ENCODE measurements at places on chromosomes 1 and 21. TPM values are rescaled to one million over a fixed set of nuclear protein-coding genes. Genes with fewer than 3 reads are reported as not detected.

CSF3R gene
- 0.15 TPM for total RNA-seq

MSH4 gene
- total RNA-seq, result 0.75 TPM

CD1E gene
- total RNA-seq, result not detected

EFNA1 gene
- total RNA-seq, result 80.4 TPM

ACTL8 gene
- not detected for total RNA-seq

KHDRBS1 gene
- 49.0 TPM for total RNA-seq

TRABD2B gene
- total RNA-seq, result 1.6 TPM

DYNLT5 gene
- total RNA-seq, result not detected

CALML6 gene
- total RNA-seq, result not detected

RNF207 gene
- 53.5 TPM for total RNA-seq

AK2 gene
- 272 TPM for total RNA-seq

GRCh38 chr1:81128079-81128478, 672.7 kb upstream of the ADGRL2 start:
- no peak for DNase-seq

DNA sequence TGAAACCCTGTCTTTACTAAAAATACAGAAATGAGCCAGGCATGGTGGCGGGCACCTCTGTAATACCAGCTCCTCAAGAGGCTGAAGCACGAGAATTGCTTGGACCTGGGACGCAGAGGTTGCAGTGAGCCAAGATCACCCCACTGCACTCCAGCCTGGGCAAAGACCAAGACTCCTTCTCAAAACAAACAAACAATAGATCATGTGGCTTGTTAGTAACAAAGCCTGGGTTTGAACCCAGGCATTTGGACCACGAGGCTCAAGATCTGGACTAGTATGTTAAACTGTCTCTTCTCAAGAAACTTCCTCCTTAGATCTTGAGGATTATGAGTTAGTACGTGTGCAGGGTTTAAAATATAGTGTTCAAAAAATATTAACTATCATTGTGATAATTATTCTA, 1.6 kb downstream of the INPP5B start:
- no peak for DNase-seq

- DNase-seq, result no peak
Measured at GRCh38 chr1:29658688-29659087, 422.4 kb downstream of the PTPRU start.

DNA sequence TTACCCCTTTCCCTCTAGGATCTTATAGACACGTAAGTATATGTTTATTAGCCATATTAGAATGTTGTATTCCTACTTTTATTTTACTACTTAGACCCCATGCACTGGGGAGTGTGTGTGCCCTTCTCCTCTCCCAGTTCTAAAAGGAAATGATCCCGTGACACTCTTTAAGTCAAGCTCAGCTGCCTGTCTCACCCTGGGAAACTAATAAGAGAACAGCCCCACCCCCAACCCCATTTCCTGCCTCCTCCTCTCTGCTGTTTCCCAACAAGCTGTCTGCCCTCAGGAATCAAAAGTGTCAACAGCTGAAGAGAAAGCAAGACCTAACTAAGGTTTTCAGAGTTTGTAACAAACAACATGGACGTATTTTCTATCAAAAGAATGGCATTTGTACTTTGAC, 92.6 kb upstream of the VAV3 start:
- DNase-seq, result peak; percentile 86

- DNase-seq, result no peak
Measured at GRCh38 chr1:184482136-184482535, 95.3 kb downstream of the C1orf21 start.

GRCh38 chr1:107935396-107936064, 29.4 kb downstream of the VAV3 start:
- DNase-seq, result peak; percentile 55

- no peak for DNase-seq
Measured at GRCh38 chr1:61921435-61921834, 179.2 kb downstream of the PATJ start.

DNA sequence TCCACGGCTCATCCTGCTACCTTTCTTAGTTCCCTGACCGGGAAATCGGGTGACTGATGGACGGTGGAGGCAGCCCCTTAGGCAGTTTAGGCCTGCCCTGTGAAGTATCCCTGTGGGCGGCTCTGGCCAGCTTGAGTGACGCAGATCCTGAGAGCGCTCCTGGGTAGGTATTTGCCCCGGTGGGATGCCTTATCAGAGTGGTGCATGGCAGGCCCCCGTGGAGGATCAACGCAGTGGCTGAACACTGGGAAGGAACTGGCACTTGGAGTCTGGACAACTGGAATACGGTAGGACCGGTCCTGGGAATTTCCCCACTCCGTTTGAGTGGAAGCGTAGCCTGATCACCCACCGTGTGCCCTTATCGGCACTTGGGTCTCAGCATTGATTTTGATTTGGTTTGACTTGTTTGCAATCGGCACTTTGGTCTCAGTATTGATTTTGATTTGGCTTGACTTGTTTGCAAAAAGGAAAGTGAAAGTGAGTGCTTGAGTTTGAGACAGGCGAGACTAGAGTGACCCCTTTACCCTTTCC, 15.2 kb downstream of the PLA2G2F start:
- no peak for DNase-seq

DNA sequence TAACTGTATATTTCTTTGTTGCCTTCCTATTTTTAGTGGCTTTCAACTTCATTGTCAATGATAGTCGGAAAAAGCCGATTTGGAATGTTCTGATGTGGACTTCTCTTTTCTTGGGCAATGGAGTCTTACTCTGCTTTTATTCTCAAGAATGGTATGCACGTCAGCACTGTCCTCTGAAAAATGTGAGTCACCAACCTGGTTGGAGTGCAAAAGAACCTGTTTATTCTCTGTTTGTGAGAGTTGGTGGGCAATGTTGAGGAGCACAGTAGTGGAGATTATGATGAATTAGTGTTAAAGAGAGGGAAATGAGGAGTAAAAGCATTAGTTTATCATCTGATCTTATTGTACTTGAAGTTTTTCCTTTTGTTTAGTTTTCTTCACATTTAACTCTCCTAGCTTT, 14.5 kb upstream of the AXDND1 start:
- DNase-seq, result no peak

DNA sequence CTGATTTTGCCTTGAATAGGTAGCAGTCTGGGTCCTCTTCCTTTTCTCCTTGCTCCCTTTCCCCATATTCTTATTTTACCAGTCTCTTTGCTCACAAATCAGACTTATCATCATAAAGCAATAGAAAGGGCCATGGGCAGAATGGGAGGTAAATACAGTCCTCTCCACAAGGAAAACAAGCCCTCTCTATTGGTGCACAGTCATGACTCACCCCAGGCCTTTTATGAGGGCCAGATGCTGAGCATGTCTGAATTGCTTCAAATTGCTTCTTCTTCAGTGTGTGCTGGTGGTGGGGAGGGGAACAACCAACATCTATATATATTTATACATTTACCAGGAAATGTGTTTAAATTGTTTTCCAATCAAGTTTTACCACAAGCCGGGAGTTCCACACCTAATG, 75.2 kb downstream of the GFI1 start:
- peak; percentile 19 for DNase-seq

GRCh38 chr1:89547563-89548116, 23.0 kb downstream of the LRRC8B start:
- peak; percentile 67 for DNase-seq

DNA sequence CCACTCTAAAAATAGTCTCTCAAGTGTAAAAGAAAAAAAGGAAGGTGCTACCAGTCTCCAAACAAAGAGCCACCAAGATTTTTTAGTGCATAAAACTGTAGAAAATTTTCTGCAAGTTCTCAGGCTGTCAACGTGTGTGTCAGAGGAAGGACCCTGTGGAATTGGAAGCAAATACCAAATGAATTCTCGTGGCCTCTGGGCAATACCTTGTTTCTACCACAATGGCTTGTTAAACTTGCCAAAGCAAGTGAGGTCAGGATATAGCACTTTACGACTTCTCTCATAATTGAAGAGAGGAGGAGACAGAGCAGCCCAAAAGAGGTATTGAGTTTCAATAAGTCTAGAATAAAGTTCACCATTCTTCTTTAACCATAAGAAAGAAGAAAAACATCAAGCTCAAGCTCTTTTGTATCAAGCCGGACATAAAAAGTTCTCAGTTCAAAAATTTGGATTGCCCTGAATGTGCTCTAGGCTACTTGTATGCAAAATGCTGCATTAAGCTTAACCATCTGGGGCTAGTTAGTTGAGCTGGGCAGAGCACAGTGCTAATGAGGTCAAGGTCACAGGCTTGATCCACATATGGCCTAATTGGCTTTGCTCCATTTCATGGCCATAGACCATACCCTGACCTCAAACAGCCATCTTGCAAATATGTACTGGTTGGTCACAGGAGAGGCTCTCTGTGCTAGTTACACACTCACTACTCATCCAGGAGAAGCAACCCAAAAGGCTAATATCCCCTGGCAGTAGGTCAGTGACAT, 60.5 kb downstream of the TBX15 start:
- DNase-seq, result peak; percentile 22

DNA sequence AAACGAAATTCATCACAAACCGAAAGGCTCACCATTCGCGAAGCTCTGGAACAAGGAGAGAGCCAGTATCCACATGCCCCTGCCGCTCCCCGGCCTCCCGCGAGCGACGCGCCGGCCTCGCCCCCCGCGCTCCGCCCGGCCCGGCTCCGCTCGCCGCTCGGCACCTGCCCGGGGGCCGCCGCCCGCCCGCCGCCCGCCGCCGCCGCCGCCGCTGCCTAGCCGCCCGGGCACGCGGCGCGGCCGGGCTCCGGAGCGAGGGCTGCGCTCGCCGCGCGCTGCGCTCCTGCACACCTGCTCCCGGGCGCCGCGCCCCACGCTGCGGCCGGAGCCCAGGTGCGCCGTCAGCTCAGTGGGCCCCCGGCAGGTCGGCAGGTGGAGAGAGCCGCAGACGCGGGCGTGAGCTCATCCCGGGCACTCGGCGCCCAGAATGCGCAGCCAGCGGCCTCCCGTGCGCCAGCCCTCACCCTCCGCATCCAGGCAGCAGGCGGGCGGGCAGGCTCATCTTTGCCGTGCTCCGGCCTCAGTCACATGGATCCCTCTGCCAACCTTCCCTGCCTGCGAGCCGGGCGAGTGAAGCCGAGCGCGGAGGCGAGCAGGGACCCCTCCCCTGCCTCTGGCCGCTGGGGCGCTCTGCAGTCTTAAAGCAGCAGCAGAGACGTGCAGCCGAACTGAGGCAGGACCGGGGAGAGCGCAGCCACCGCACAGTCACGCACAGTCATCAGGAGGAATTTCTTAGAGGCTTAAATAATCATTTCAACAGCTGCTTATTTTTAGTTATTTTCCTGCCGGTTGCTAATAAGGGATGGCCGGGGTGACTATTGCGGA, at the start of gene DSCAM:
Gene DSCAM, minus strand, starts transcription at position 572 of the 825 bp plus-strand sequence. Its CDS starts 497 bp downstream, at position 75.
- DNase-seq, result no peak

GRCh38 chr1:226717256-226717909, 21.7 kb downstream of the ITPKB start:
- DNase-seq, result peak; percentile 40

DNA sequence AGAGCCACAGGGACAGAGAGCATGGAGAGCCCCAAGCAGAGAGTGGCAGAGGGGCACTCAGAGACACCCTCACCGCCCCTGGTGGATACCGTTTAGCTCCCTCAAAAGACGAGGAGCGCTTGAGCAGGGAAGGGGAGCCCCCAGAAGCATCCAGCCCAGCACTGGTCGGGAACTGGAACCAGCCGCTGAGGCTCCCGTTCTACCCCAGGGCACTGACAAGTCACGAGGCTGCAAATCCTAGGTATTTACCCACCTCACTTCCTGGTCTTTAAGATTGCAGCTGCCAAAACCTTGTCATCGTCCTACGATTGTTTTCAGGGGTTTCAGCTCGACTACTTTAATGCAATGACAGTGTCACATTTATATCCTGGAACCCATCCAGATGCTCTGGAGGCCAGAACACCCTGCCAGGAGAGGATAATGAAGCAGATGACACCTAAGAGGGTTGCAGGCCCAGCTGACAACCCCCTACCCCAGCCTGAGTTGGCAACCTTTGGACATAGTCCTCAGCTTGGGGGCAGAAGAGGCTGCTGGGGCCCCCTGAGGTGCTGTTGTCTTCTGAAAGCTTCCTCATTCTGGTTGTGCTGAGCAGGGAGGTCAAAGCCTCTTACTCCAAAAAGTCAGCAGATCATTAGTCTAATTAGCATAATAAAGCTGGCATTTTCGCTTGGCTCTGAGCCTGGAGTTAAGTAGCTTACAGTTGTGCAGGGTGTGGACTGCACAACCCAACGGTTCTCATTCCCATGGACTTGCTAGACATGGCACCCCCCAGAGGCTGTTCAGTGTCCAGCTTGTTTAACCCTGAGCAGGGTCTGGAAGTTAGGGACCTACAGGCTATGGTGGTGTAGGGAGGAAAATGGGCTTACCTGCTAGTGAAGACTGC, 20.6 kb upstream of the BACE2 start:
- DNase-seq, result no peak

GRCh38 chr1:219659684-219660083, 46.8 kb upstream of the ZC3H11B start:
- DNase-seq, result no peak

DNA sequence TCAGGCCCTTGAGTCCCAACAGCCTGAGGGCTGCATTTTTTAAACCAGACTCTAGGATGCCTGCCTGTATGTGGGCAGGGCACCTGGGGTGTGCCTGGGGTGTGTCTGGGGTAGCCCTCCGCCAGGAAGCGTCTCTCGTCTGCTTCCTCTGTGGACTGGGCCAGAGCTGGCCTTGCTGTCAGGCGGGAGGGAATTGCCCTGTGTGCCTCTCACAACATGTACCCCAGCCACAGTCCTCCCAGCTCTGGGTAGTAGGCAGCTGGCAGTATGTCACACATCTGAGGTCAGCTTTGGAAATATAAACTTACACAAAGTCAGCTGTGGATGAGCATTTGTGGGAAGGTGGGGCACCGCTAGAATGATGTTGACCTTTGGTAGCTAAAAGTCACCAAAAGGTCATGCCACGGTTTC, 13.0 kb downstream of the TRAF5 start:
- no peak for DNase-seq

DNA sequence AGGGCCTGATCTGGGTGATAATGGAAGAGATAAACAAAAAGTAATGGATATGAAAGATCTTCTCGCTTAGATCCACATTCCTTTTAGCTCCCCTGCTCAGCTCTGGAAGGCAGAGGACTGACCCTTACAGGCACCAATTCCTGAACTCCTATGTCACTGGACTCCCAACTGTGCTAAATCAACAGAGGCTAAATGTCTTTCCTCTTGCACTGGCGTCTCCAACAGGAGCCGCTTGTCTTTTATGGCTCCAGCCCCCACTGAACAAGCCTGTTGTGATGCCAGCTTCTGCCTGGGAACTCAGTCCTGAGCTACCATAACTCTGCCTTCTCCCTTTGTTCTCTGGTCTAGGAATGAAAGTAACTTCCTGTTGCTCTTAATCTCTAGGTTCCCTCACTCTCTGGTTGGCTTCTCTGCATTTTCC, 142.1 kb upstream of the COL11A1 start:
- no peak for DNase-seq

- DNase-seq, result no peak
Measured at GRCh38 chr1:237779356-237779755, 111.4 kb downstream of the ZP4 start.

- DNase-seq, result no peak
Measured at GRCh38 chr21:36692835-36693488, 6.0 kb upstream of the SIM2 start.

DNA sequence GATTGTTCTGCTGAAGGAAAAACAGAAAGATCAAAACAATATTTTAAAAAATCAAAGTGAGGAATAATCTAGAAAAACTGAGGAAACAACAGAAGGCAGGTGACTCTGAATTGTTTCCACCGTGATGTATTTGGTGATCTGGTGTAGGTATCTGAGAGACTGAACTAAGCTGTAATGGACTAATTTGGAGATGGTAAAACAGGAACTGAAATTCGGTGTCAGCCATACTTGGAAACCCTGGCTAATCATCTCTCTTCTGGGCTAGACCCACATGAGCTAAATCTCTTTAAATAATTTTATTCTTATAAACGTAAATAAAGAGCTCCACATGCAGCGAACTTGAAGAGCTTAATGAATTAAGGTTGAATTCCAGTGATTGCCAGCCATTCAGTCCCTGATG, 1226.1 kb downstream of the NCAM2 start:
- DNase-seq, result no peak

- no peak for DNase-seq
Measured at GRCh38 chr1:228404107-228404720, 2.4 kb downstream of the TRIM11 start.
